ENCODE measurements at places on chromosomes 2 and 18.

DNA sequence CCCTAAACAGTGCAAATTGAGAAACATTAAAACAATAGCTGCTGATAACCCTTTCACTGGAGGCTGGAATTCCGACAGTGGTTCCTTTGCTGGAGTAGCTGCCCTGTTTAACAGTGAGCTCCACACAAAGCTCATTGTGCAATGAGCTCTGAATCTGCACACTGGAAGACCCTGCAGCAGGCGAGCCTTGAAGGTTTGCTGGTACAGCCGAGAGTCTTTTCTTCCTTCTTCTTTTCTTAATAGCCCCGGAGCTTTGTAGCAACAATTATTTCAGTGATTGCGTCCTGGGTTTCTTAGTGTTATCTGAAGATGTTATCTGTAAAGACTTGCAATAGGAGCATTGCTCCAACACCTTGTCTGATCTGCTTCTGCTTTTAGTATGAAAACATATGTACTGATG lies 50.8 kb upstream of the CXCR4 start:
- no peak for DNase-seq

- DNase-seq = no peak
Measured at GRCh38 chr2:164458792-164459191, 162.5 kb downstream of the GRB14 start.

GRCh38 chr18:12848405-12848804 lies 35.6 kb downstream of the PTPN2 start:
- DNase-seq = no peak

DNA sequence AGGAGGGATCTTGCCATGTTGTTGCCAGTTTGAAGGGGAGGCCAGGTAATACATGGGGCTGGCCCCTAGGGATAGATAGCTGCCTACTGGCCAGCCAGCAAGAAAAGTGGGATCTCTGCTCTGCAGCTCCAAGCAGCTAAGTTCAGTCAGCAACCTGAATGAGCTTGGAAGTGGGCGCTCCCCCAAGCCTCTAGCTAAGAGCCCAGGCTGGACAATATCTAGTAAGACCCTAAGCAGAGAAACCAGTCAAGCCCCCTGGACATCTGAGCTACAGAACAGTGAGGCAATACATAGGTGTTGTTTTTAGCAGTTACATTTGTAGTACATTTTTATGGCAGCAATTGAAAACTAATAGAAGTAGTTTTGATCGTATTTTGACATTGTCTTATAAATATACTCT lies 409.8 kb upstream of the SMIM21 start:
- no peak for DNase-seq

GRCh38 chr2:157260533-157261198 lies 3.2 kb downstream of the GALNT5 start:
- DNase-seq = no peak

Measured in naive thymus-derived CD4-positive, alpha-beta T cell (primary cell).